ENCODE measurements at places on chromosomes 2 and 18.

- peak; percentile 88 for DNase-seq
Observed at GRCh38 chr2:215828528-215829184, 184.7 kb downstream of the MREG start.

- DNase-seq = no peak
Observed at GRCh38 chr2:182101263-182101662, 115.6 kb downstream of the PPP1R1C start.

- DNase-seq = peak; percentile 77
Observed at GRCh38 chr18:37403100-37403781, 162.4 kb downstream of the CELF4 start.

DNA sequence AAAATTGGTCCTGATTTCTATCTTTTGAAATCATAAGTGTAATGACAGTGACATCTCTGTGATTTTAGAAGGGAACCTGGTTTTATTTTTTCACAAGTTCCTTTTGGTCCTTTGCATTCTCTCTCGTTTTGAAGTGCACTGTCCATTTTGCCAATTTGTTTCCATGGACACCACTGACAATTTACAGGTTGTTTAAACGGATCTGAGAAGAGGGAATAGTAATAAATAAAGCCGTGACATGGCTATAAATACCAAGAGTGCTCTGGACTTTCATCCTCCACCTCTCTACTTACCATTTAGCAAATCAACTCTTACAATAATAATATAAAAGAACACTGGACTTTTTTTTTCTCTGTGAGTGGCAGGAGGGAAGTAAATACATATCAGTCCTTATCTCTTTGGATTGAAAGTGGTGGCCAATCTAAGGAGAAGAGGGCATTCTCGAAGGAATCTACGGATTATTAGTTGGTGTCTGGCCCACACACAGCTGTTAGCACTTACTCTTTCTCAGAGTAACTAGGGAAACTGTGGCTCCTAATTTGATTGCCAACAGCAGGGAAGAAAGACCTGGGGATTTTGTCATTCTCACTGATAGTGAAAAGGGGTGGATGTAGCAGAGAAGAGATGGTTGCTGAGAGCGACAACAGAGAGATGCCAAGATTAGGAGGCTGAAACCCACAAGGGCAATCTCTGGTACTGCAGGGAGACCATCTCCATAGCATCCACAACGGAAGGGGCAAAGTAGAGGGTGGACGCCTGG lies 108.7 kb upstream of the FSHR start:
- DNase-seq = no peak

- DNase-seq = no peak
Observed at GRCh38 chr2:97673182-97673914, 3.8 kb downstream of the C2orf92 start.

DNA sequence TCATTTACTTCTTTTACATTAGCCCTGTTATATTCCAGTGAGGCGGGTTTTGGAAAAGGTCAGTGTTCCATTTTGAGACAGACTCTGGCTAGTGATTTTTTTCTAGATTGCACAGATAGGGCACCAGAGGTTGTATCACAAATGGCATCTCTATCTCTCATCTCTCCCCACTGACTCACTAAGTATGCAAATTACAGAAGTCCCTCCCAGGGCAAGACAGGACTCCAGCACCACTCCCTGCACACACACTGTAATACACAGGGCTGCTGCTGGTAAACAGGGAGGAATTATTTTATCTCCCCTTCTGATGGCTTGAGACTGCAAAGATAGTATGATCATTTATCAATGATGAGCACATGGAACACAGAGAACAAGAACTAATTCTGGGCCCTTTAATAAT lies 46.2 kb downstream of the AKAIN1 start:
- DNase-seq = no peak

- no peak for DNase-seq
Observed at GRCh38 chr2:15745907-15746702, 154.4 kb downstream of the DDX1 start.

GRCh38 chr2:231364061-231364460 lies 31.4 kb upstream of the B3GNT7 start:
- no peak for DNase-seq

DNA sequence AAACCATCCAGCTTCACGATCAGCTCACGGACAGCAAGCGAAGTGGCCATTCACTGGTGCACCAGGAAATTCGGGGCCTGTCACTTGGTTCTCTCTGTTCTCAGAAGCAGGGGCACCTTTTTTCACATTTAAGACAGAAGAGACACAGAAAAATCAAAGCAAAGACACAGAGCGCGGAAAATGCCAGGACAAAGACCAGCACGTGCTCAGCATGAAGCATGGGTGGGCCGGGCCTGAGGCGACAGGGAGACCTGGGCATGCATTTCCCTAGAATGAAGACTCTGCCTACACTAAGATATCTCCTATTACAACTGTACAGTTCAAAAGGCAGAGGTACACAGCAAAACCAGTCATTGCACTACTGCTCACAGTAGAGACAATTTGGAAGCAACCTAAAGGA lies 117.4 kb upstream of the ID2 start:
- DNase-seq = no peak

DNA sequence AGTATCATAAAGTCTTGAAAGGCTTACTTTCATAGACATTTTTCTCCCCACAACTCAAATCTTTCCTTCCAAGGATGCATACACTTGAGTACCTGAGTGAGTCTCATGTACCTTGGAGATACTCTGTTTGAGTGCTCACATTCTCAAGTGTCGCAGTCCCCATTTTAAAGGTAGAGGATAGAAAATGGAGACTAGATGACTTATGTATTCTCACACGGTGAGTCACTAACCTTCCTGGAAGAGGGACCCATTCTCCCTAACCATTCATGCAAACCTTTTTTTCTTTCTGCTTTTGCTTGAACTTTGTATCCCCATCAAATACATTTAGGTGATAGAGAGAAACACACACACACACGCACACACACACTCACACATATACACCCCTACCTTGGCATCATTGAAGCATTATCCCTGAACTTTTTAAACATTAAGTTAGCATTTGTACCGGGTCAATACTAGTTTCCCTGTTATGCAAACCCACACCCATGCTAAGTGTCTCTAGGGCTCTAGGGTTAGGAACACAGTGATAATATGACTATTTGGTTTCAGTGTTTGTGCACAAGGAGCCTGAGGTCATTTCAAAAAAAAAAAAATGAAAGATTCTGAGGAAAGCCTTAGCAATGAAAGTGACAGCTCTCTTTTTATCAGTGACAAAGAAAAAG lies 236.2 kb downstream of the IKZF2 start:
- no peak for DNase-seq

GRCh38 chr2:38465789-38466127 lies 88.7 kb upstream of the ATL2 start:
- DNase-seq = peak; percentile 61

DNA sequence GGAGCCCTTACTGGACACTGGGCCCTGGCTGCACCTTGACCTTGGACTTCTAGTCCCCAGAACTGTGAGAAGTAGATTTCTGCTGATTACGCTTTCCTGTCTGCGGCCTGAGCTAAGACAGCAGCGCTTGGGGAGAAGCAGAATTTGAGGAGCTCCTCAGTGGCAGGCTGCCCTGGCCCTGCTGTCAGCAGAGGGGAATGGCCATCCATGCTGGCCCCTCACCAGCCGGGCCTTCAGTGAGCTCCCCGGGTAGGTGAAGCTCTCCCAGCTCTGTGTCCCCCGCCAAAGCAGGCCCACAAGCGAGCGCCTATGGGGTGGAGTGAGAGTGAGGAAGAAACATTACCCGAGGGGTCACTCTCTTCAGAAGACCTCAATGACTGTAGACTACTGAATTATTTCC lies 51.6 kb downstream of the RRM2 start:
- DNase-seq = no peak

GRCh38 chr2:144509001-144509878 lies 10.7 kb downstream of the ZEB2 start:
- no peak for DNase-seq

- peak; percentile 74 for DNase-seq
Observed at GRCh38 chr2:45786836-45787357, 135.4 kb downstream of the PRKCE start.

DNA sequence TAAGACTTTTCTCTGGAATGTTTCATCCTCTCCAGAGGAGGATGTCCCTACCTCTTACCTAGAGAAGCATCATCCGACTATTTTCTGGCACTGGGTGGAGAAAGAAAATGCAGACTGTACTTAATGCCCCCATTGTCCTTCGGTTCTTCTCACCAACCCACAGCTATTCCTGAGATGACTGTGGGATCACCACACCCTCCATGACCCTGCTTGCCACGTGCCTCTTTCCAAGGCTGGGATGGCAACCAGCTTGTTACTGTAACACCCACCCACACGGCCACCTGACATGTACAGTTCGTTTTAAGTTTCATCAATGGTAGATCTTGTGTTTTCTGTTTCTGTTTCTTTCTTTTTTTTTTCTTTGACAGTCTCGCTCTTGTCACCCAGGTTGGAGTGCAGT lies 365.2 kb downstream of the FBXO15 start:
- DNase-seq = no peak

GRCh38 chr2:40396124-40396523 lies 55.8 kb downstream of the SLC8A1 start:
- no peak for DNase-seq

GRCh38 chr18:48621815-48622555 lies 83.2 kb downstream of the CTIF start:
- no peak for DNase-seq

GRCh38 chr2:226030788-226031646 lies 631.5 kb downstream of the NYAP2 start:
- DNase-seq = peak; percentile 85

GRCh38 chr18:11654736-11655605 lies 34.1 kb upstream of the GNAL start:
- peak; percentile 77 for DNase-seq

DNA sequence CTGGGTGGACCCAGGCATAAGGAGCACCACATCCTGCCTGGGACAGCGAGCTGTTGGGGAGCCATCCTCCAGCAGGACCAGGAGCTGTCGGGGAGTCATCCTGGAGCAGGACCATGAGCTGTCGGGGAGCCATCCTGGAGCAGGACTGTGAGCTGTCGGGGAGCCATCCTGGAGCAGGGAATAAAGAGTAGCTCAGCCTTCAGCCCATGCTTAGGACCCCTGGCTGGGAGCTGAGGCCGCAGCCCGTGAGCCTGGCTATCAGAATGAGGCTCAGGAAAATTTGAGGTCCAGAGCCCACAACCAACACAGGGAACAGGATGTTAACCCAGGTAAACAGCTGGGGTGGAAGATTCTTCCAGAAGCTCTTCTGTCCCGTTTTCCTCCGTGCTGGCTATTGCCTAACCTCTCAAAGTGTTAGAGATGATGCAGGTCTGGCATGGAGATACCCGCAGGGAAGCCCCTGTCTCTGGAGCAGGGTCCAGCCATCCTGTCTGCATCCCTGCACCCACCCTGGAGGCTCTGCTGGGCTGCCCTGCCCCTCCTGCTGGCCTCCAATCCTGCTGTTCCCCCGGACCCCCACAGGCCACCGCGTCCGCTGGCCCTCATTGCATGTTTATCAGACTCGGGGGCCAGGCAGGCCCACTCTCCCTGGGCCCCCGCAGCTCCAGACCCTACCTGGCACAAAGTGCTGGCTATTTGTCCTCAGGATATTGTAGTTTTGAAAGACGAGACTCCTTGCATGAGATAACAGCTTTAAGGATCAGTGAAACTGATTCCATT lies 243.5 kb upstream of the MYT1L start:
- DNase-seq = no peak

GRCh38 chr2:215961981-215962380 lies 51.4 kb downstream of the MREG start:
- DNase-seq = no peak

GRCh38 chr2:74525717-74526648 lies at the start of gene DQX1:
DQX1 (minus strand) TSS chr2:74526231; CDS start chr2:74525729, 502 bp downstream.
- peak; percentile 44 for DNase-seq

GRCh38 chr18:56738184-56738583 lies 87.0 kb downstream of the WDR7 start:
- DNase-seq = no peak

DNA sequence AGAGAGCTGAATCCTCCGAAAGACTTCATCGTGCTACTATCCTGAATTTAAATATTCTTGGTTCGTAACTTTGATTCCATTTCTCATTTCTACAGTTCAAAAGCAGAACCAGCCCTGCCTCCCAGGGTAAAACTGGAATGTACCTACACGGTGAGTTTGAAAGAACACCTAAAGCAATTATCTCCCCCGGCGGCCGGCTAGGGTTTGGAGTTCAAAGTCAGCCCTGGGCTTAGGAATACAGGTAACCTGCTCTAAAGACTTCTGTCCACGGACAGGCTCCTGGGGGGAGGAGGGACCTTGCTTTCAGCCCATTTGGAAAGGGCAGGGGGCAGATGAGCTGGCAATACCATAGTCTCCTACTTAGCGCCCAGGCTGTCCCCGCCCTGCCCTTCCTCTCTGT lies 32.3 kb downstream of the CYP27C1 start:
- DNase-seq = no peak

DNA sequence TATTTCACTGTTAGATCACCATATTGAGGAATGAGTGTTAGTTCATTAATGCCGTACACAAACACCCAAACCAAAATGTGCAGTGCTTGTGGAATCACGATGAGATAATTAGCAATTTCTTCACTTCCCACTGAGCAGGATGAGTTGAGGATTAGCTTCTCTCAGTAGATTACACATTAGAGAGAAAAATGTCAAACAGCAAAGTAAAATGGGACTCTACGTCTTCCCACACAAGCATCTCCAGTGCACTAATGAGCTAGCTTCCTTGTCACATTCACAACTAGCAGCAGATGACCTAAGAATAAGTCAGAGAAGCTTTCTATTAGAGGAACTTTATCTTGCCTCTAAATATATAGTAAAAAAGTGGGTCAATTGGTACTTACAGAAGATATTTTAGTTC lies 926.9 kb downstream of the TSN start:
- no peak for DNase-seq

GRCh38 chr2:216960671-216961268 lies 100.9 kb upstream of the TNP1 start:
- no peak for DNase-seq

- DNase-seq = no peak
Observed at GRCh38 chr2:10777111-10777841, 35.3 kb downstream of the PDIA6 start.

DNA sequence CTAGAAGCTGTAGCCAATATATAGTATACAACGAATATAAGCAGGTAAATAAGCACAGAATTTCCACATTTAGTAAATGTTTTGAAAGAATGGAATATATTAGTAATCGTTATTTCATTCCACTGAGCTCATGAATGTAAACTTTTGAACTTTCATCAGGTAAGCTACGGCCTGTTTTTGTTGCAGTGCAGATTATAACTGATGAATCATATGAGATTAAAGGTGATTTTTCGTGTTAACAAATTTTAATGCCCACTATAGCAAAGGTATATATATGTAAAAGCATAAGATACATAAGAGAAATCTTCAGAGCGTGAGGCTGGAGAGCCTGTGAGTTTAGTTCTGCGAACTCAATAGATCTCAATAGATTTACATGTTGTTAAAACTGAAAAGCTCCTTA lies 1.1 kb downstream of the SCYGR1 start:
- DNase-seq = no peak

Data from cardiac muscle cell (in vitro differentiated cells and primary cell).